Karpas-422 (cell line): ENCODE measurements at places on chromosomes 11 and 22. TPM values are rescaled to one million over a fixed set of nuclear protein-coding genes. Genes with fewer than 3 reads are reported as not detected.

TSGA10IP gene
- total RNA-seq: not detected in 2 replicates

YPEL4 gene
- not detected in 2 replicates for total RNA-seq

ARHGAP8 gene
- not detected in 2 replicates for total RNA-seq

C11orf86 gene
- not detected in 2 replicates for total RNA-seq

KCNJ5 gene
- total RNA-seq: not detected in 2 replicates

GRCh38 chr11:13861411-13861810 lies 101.1 kb upstream of the SPON1 start:
- DNase-seq: no peak

GRCh38 chr11:37442576-37442975 lies 844.5 kb upstream of the RAG2 start:
- no peak for DNase-seq

DNA sequence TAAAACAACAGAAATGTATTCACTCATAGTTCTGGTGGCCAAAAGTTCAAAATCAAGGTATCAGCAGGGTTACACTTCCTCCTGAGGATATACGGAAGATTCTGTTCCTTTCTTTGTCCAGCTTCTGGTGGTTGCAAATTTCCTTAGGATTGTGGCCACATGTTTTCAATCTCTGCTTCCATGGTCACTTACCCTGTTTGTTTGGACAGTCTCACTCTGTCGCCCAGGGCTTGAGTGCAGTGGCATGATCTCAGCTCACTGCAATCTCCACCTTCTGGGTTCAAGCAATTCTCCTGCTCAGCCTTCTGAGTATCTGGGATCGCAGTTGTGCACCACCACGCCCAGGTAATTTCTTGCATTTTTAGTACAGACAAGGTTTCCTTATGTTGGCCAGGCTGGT lies 534.3 kb downstream of the KCNA4 start:
- no peak for DNase-seq

DNA sequence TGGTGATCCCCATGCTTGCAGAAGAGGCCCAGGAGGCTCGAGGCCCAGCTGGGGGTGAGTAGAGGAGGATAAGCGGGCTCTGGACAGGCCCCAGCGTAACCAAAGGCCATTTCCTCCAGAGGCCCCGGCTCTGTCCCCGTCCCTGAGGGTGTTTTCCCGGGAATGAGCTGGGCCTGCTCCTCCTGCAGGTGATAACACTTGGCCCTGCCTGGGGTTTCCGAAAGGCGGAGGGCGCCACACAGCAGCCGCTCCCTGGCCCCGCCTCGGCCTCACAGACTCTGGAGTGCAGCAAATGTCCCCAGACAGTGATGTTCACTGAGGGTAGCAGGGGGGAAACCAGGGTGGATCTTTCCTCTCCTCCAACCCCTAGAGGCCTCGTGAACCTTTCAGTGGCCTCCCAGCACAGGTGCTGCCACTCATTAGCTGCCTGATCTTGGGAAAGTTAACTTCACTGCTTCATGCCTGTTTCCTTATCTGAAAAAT lies 10.5 kb upstream of the MGAT3 start:
- DNase-seq: peak; percentile 92

DNA sequence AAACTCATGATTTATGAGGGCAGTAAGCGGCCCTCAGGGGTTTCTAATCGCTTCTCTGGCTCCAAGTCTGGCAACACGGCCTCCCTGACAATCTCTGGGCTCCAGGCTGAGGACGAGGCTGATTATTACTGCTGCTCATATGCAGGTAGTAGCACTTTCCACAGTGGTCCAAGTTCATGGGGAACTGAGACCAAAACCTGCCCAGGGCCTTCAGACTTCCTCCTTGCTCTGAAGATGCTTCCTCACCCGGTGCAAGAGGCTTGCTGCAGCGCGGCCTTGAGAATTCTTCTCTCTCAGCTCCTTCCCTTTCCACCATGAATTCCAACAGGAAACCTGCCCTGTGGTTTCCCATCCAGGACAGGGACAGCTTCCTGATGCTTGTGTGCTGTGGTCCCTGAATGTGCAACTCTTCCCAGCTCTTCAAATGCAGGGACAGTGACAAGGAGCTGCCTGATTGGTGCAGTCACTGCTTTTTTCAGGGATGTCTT lies 53.9 kb downstream of the GGTLC2 start:
- DNase-seq: peak; percentile 62

- peak; percentile 82 for DNase-seq
These were observed 20.6 kb downstream of the APOBEC3H start for GRCh38 chr22:39117585-39118191.

DNA sequence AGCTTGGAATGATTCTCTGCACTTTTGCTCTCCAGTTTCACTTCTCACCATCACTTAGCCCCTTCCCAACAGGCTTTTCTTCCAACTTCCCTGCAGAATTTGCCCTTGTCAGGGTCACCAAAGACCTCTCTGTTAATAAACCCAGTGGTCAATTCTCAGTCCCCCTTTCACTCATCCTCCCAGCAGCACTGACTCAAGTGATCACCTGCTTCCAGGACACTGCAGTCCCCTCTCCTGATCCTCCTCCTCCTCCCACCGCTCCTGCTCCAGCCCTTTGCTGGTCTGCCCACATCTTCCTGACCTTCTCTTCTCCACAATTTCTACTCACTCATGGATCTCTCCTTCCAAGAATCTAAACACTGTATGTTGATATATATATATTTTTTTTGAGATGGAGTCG lies 57.9 kb downstream of the SHISAL1 start:
- DNase-seq: no peak

DNA sequence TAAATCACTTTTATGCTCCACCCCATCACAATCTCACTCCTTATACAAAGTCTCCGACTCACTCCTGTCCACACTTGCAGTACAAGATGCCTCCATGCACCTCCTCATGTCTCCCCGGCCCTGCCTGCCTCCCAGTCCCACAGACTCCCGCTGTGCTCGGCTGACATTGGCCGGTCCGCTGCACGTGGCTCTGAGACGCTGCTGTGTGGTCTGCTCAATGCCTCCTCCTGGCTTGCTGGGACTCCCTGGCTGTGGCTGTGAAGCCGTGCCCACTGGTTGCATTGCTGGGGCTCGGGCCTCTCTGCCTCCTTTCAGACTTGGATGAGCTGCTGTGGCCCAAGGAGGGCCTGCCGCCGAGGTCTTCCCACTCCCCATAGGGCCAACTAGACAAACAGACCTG lies 224.0 kb upstream of the B3GAT1 start:
- DNase-seq: no peak

DNA sequence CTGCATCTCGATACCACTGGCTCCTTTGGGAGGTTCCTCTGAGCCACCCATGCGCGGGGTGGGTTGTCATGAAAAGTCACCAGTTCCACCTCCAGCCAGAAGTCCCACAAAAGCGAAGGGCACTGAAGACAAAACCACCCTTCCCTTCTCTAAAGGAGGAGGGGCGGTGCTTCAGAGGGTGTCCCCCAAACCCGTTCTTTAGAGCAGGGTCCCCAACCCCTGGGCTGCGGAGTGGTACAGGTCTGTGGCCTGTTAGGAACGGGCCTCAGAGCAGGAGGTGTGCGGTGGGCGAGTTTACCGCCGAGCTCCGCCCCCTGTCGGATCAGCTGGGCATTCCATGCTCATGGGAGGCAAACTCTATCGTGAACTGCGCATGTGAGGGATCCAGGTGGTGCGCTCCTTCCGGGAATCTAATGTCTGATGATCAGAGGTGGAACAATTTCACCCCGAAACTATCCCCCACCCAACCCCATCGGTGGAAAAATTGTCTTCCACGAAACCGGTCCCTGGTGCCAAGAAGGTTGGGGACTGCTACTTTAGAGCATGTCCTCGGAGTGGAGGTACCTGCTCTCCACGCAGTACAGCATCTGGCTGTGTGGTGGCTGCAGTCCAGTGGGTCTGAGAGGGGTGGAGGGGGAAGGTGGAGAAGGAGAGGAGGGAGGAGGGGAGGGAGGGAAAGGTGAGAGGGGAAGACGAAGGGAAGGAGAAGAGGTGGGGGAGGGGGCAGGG lies 72.9 kb upstream of the SEPTIN5 start:
- DNase-seq: peak; percentile 61

GRCh38 chr11:87779276-87780067 lies 395.8 kb downstream of the RAB38 start:
- peak; percentile 42 for DNase-seq

DNA sequence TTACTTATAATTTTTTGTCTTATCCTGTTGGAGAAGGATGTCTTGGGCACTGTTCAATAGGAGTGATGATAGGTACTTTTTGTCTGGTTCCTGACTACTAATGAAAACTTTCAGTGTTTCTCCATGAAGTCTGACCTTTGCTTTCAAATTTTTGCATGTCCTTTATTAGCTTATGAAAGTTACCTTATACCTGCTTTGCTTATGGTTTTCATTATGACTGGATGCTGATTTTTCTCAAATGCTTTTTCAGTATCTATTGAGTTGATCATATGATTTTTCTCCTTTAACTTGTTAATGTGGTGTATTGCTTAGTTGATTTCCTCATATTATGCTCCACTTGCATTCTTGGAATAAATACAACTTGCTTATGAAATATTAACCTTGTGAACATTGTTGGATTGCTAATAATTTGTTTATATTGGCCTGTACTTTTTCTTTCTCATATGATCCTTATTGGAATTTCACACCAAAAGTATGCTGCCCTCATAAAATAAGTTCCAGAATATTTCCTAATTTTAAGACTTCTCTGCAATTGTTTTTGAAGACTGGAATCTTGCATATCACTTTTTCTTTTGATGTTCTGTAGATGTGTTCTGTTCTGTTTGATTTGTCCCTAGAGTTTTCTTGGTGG lies 85.0 kb upstream of the SC5D start:
- no peak for DNase-seq

GRCh38 chr11:78216571-78217287 lies 28.0 kb downstream of the USP35 start:
- DNase-seq: no peak

- peak; percentile 87 for DNase-seq
These were observed 1.3 kb upstream of the HDAC10 start for GRCh38 chr22:50252082-50253045.

- DNase-seq: peak; percentile 54
These were observed 16.0 kb upstream of the PRG2 start for GRCh38 chr11:57406337-57406904.

- DNase-seq: no peak
These were observed 29.8 kb upstream of the TMEM135 start for GRCh38 chr11:87007963-87008362.

- no peak for DNase-seq
These were observed 87.7 kb downstream of the CHST1 start for GRCh38 chr11:45577752-45578151.

DNA sequence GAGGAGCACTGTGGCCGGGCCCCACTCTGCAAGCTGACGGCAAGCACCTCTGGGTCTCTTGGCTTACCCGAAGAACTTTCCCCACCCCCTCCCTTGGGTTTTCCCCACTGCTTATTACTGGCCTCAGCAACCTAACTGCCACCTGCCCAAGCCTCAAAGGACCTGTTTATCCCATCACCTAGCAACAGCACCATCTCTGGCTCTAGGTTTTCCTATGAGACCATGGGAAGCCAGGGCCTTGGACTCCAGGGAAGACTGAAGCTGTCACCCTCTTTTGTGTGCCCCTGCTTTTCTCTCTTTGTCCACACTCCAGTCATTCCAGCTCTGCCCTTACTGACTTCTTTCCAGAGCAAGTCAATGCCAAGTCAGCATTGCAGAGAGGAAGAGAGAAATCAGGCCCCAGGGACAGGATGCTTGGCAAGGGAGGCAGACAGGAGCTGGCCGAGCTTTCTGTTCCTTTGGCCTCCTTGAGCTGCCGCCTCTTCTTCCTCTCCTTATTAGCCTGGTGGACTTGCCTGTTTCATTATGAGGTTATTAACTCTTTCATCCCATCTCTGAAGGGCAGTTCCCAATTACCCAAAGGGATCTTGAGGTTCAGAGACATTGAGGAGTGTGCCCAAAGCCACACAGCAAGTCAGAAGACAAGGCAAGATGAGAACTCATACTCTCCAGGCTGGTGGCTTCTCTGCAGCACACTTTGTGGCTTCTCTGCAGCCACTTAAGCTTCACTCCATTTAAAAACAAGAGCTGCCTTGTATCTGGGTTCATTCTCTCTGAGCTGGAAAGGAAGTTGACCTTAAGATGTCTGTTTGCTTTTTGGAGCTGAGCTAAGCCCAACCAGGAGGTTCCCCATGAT lies at the start of gene SMIM35:
TSS of gene SMIM35 (minus strand) at position 51 of the 856 bp plus-strand sequence. CDS start 206 bp downstream, outside the sequence.
- DNase-seq: no peak

GRCh38 chr22:41198027-41198580 lies 7.0 kb upstream of the L3MBTL2 start:
- DNase-seq: peak; percentile 78

DNA sequence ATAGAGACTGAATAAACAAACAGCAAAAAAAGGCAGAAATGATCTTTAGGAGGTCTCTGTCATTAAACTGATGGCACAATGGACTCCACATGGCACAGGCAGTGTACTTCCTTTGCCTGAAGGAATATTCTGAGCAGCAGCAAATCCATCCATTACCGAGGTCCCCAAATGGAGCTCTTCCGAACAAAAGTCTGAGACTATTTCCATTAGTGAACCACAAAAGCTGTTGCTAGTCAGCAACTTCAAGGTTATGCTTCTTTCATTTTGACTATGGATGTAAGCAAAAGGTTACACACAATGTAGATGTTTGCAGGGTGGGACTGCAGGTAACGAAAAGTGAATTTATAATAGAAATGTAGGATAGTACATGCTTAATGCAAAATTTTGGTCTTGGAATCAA lies 14.5 kb downstream of the NARS2 start:
- no peak for DNase-seq

- no peak for DNase-seq
These were observed 54.6 kb downstream of the PLEKHA7 start for GRCh38 chr11:16959602-16960001.

GRCh38 chr22:29520851-29521250 lies 32.7 kb downstream of the THOC5 start:
- DNase-seq: no peak

DNA sequence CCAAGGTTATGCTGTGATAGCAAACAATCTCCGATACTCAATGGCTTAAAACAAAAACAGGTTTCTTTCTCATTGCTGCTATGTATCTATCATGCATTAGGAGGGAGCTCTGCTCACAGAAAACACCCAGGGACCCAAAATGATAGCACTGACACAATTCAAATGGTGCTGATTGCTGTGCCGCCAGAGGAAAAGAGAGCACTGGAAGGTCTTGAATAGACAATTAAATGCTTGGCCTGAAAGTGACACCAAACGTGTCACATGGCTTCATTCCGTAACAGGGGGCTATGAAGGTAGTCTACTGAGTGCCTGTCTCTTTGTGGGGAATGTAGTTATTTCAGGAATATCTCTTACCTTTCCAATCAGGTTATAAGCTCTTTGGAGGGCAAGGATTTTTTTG lies 94.2 kb downstream of the FAR1 start:
- no peak for DNase-seq

- DNase-seq: no peak
These were observed 10.5 kb upstream of the MS4A2 start for GRCh38 chr11:60077981-60078380.

DNA sequence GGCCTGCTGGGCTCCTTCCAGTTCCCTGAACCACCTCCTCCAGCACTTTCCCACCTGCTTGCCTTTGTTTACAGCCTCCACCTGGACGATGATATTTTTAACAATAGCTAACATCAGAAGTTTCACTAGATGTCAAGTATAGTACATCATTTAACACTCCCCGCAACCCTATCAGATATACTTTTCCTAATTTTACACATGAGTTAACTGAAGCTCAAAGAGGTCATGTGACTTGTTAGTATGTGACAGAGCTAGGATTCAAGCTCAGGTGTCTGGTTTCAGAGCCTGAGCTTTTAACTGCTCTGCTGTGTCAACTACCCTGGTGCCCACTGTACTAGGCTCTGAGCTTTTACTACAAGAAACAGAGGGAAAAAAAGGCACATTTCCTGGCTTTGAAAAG lies 14.3 kb upstream of the HPX start:
- no peak for DNase-seq
